Panc1 (cell line): ENCODE measurements at places on chromosomes 3 and 15.

DNA sequence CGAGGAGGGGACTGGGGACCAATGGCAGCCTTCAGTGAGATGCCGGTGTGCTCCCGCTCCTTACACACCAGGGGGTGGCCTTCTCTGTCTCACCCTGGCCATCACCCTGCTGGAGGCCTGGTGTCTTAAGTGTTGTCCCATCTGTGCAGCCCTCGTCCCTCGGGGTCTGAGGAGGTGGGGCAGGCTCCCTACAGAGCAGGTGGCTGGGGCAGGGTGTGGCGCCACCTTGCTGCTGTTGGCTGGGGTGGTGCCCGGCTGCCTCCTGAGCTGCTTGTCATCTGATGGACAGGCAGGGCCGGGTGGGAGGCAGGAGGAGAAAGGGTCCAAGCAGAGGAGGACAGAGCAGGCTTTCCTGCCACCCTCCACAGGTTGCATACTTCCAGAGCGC is 25.9 kb downstream of the PTPN23 start:
- no peak for DNase-seq

- DNase-seq, result no peak
Measured at GRCh38 chr15:70547846-70548487, 215.4 kb downstream of the UACA start.

GRCh38 chr3:73781541-73781940 is 156.8 kb upstream of the PDZRN3 start:
- DNase-seq, result no peak

DNA sequence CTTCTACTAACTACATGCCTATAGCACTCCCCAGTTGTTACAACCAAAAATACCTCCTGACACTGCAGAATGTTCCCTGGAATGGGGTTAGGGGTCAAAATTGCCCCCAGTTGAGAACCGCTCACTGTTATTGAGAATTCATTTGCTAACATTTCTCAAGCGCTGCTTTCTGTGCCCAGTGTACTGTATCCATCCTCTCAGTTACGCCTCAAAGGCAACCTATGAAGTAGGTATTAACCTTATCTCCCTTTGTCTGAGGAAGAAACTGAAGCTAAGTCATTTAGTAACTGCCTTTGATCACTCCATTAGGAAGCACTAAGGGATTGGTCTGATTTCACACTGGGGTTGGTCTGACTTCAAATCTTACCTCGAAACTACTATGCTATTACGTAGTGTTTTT is 70.1 kb downstream of the CADPS start:
- DNase-seq, result no peak

GRCh38 chr3:39665441-39665840 is 144.0 kb upstream of the MYRIP start:
- no peak for DNase-seq

GRCh38 chr3:134126153-134126552 is 96.4 kb upstream of the SLCO2A1 start:
- no peak for DNase-seq

DNA sequence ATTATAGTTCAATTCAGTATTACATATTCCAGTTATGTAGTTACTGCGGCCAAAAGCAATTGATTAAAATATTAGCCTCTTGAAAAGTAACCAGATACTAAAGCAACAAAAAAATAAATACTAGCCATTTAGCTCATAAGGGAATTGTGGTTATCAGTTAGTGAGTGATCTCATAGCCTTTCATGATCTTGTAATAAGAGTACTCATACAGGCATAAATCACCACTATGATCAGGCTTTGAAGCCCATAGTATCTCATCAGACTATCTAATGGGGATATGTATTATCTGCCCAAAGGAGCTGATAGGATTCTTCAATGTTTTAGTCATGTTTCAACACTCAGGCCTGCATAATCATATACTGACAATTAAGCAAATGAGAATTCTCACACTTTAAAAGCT is 184.1 kb upstream of the CCDC54 start:
- no peak for DNase-seq

DNA sequence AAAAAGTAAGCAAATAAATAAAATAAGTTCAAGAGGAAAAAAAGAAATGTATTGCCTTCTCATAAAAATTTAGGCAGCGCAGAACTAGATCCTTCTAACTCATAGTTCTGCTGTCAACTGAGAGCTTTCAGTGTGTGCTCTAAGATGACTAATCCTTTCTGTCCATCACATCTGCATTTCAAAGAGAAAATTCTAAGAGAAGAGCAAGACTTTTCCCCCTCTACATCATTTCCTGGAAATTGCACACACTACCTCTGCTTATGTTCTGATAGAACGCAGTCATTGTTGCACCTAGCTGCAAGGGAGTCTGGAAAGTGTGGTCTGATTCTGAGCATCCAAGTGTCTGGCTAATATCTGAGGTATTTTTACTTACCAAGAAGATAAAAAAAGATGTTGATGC is 39.6 kb upstream of the SLCO3A1 start:
- no peak for DNase-seq

DNA sequence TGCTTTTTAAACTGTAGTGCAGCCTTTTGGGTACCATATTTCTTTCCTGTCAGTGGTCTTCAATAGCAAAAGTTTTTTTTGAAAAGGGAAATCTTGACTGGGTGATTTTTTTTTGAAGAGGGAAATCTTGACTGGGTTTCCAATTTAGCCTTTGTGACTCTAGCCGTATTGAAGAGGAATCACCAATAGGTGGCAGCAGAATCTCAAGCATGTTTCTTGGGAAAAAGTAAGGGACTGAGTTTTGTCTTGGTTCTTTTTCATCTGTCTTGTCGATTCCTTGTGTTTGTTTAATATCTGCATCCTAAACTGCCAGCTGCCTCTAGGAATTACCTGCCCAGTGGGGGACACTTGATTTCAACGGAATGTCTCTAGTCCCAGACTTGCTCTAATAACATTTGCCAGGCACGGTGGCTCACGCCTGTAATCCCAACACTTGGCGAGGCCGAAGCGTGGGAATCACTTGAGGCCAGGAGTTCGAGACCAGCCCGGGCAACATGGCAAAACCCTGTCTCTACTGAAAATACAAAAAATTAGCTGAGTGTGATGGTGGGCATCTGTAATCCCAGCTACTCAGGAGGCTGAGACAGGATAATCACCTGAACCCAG is 89.2 kb downstream of the RBPMS2 start:
- DNase-seq, result peak; percentile 27

- DNase-seq, result no peak
Measured at GRCh38 chr3:59839283-59839682, 789.5 kb upstream of the CFAP20DC start.

DNA sequence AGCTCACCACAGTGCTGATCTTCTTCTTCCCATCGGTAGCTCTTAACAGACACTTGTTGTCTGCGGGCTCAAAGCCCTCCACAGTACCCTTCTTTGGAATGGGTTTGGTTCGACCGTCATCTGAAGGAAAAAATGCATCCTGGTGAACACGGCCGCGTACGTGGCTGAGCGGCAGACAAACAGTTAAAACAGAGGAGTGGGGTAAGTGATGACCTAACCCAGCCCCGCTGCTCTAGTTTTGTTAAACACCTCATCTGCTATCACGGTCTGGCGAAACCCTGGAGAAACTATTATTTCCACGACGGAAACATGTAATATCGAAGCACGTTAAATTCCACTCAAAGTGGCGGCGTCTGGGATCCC is 725 bp downstream of the SRP14 start:
- DNase-seq, result no peak

- no peak for DNase-seq
Measured at GRCh38 chr3:69309814-69310213, 76.1 kb downstream of the FRMD4B start.

- no peak for DNase-seq
Measured at GRCh38 chr3:84943379-84943778, 15.4 kb upstream of the CADM2 start.

GRCh38 chr3:20462226-20462625 is 276.2 kb upstream of the SGO1 start:
- no peak for DNase-seq

GRCh38 chr3:151008699-151009098 is 36.2 kb upstream of the CLRN1 start:
- no peak for DNase-seq

DNA sequence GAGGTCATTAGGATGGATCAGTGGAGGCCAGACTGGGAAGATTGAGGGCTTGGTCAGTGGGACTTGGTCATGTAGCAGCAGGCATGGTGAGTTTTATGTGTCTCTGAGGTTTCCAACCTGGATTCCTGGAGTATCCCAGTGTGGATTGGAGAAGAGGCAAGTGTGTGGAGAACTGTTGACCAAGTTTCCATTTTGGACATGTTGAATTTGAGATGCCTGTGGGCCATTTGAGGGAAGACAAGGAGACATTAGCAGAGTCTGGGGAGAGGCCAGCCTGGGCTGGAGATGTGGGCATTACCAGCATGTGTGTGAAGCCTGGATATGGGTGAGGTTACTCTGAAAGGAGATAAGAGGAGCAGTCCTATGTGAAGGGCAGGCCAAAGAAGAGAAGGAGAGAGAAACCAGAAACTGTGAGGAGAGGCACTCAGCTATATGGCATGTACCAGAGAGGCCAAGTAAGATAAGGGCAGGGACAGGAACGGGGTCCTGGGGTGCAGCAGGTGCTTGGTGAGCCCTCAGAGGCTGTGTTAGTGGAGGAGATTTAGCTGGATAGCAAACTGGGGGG is 4.3 kb downstream of the SLC25A38 start:
- no peak for DNase-seq

- peak; percentile 68 for DNase-seq
Measured at GRCh38 chr15:41603941-41604911, 45.2 kb downstream of the TYRO3 start.

- DNase-seq, result no peak
Measured at GRCh38 chr15:94265982-94266381, 34.6 kb downstream of the MCTP2 start.

- no peak for DNase-seq
Measured at GRCh38 chr3:43540624-43541023, 81.2 kb downstream of the ANO10 start.

- no peak for DNase-seq
Measured at GRCh38 chr15:68773036-68773435, 47.7 kb downstream of the ANP32A start.

DNA sequence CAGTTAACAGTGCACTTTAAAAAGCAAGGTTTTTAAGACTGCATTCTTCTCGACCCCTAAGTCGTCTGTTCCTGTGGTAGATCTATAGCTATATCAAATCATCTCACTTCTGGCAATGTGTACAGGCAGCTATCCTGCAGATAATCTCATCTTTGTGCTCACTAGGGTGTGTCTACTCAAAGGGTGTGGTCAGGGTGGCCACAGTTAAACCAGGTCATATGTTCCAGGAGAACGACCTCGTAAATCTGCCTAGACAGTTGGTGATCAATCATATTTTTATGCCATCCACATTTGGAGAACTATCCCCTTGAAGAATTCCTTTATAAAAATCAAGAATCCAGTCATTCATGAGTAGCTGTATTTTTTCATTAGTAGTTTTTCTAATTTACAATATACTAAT is 3.0 kb downstream of the VEPH1 start:
- DNase-seq, result no peak

DNA sequence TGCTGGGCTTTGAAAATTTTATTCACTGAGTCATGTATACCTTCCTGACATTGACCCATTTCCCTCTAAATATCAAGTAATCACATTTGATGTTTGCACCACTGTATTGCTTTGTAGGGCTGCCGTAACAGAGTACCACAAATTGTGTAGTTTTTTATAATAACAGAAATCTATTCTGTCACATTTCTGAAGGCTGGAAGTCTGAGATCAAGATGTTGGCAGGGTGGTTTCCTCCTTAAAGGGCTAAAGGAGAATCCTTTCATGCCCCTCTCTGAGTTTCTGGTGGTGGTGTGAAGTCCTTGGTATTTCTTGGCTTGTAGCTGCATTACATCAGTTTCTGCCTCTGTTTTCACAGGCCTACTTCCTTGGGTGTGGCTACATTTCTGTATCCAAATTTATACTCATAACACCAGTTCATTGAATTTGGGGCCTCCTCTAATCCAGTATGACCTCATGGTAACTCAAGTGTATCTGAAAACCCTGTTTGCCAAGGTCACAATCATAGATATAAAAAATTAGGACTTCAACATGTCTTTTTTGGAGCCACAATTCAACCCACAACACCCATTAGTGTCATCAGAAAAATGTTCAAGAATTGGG is 29.1 kb upstream of the ST6GAL1 start:
- no peak for DNase-seq

- no peak for DNase-seq
Measured at GRCh38 chr3:9142362-9142761, 107.1 kb downstream of the SRGAP3 start.

DNA sequence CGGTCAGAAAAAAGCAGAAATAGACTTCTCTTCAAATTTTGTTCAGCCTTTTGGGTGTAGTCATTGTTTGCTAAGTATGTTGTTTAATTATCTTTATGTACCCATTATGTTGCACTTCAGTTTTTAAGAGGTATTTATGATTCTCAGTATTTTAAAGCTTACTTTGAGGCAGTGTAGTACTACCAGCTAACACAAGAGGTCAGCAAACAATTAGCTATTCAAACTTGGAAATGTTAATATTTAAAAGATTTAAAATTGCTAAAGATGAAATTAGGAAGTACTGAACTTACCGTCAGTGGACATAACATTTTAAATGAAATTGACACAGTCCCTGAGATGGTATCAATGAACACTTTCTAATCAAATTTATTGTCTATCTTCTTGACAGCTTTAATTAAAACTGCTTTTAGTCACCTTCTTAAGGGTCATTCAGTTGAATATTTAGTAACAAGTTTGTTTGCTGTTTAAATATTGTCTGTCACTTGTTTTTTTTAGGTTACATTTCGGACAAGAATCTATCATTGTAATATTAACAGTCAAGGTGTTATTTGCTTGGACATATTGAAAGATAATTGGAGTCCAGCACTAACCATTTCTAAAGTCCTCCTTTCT is 28.1 kb downstream of the NKIRAS1 start:
- peak; percentile 24 for DNase-seq

DNA sequence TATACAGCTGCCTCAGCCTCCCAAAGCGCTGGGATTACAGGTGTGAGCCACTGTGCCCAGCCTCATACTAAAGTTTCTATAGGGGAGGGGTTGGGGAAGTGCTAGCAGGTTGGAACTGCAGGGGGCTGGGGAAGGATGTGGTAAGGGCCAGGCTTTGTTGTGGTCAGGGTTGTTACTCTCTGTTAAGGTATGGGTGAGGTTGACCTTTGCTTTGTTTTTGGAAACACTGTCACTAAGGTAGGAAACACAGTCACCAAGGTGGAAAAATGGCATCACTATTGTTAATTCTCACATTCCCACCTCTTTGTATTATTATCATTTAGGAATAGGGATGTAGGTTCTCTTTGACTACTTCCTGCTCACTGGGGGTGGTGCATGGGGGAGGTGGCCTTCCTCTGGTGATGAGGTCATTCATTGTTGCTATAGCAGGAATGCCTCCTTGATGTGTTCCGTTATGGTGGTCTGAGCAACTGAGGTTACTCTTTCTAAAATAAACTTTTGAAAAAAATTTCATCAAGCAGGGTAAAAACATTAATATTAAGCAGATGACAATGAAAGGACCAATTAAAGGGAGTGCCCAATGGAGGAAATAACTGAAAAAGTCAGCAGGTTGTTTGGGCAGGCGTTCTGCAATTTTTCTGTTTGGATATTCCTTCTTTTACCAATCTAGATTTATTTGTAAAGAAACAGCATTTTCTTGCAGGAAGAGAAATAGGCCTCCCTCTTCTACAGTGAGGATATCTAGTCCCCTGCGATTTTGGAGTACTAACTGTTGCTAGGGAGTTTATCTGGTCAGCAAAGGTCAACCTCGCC is 150.5 kb downstream of the WDR76 start:
- DNase-seq, result no peak

GRCh38 chr3:10873415-10873814 is 57.4 kb downstream of the SLC6A11 start:
- DNase-seq, result no peak
